GF-D8 (cell line): ENCODE measurements at places on chromosomes 6 and 20.

GRCh38 chr6:84251891-84252539, 24.6 kb upstream of the CEP162 start:
- no peak for DNase-seq

GRCh38 chr6:14953836-14954235, 292.0 kb upstream of the JARID2 start:
- DNase-seq: no peak

DNA sequence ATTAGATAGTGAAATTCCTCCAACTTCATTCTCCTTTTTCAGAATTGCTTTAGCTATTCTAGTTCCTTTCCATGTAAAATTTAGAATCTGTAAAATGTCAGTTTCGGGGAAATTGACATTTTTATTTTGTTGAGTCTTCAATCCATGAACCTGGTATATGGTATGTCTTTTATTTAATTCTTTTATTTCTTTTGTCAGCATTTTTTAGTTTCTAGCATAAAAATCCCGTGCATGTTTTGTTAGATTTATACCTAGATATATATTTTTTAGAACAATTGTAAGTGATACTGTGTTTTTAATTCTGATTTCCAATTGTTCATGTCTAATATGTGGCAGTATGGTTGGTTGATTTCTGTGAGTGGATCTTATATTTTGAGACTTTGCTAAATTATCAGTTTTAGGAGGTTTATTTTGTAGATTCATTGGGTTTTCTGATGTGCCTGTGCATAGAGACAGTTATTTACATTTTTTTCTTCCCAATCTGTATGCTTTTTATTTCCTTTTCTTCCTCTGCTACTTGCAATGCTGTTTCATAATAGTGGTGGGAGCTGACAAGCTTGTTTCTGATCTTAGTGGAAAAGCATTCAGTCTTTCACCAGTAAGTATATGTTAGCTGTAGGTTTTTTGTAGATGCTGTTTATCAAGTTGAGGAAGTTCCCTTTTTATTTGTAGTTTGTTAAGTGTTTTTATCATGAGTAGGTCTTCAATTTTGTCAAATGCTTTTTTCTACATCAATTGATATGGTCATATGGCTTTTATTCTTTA, 13.7 kb downstream of the TAB2 start:
- DNase-seq: no peak

GRCh38 chr20:51966296-51966971, 164.1 kb upstream of the SALL4 start:
- no peak for DNase-seq

DNA sequence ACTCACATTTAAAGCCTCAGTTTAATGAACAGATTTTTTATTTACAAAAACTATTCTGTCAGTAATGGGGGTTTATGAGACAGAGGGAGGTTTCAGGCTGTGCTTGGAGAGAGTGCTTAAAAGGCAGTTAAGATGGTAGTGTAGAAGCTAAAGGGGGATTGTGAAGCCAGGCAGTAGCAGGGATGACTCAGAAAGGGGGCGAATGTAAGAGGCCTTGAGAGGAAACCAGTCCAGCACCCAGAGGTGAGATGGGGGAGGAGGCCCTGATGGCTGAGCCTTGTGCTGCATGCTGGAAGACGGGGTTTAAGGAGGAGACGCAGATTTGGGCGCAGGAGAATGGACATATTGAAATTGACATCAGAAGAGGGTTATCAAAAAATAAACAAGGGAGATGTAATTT, 6.6 kb upstream of the SERPINB9 start:
- DNase-seq: no peak

DNA sequence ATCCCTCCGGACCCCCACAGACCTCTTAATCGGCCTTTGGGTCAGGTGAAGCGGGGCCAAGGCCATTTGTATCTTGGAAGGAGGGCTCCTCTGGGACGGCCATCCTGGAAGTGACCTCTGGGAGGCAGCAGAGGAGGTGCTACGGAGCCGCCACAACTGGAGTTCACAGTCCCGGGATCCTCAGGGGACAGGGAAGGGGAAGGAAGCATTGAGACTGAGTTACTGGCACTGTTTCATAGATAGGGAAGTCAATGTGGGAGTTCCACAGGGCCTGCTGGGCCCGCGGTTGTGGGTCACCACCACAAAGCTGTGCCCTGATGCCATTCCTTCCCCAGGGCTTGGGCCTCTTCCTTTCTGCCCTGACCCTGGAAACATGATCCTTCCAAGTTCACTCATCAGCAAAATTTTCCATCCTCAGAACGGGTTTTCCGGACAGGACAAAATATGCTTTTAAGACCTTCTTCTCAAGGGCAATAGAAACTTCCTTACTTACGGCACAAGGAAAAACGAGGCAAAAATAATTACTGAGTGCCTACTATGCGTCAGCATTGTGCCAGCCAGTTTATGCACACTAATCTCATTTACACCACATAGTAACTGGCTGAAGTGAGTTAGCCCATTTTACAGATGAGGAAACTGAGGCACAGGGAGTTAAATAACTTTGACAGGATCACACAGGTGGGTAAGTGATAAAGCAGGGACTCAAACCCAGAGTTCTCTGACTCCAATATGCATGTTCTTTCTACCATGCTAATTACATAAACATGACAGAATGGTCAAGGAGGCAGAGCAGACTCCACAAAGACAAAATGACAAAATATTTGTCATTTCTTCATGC, 143.8 kb downstream of the UNC5CL start:
- DNase-seq: no peak

GRCh38 chr6:46876126-46876525, 45.6 kb downstream of the ADGRF5 start:
- no peak for DNase-seq

- DNase-seq: no peak
These were observed 6.6 kb upstream of the TNFAIP3 start for GRCh38 chr6:137860394-137861005.

- DNase-seq: no peak
These were observed 7.2 kb upstream of the CHMP4B start for GRCh38 chr20:33803921-33804337.
